Urinary bladder (tissue), 4 donors: ENCODE measurements at places on chromosomes 2 and 18. TPM values are rescaled to one million over a fixed set of nuclear protein-coding genes. Genes with fewer than 3 reads are reported as not detected.

Gene IL1RN
- total RNA-seq: 6.7 TPM

Gene CDH20
- total RNA-seq: 1.1 TPM

Gene TCF23
- 0.85 TPM for total RNA-seq

GRCh38 chr2:219446101-219446504, 11.5 kb downstream of the SPEG start:
- DNase-seq: no peak

Gene REG1B
- not detected for total RNA-seq

Gene MYCN
- total RNA-seq: 3.3 TPM

Gene GPR39
- 3.2 TPM for total RNA-seq

DNA sequence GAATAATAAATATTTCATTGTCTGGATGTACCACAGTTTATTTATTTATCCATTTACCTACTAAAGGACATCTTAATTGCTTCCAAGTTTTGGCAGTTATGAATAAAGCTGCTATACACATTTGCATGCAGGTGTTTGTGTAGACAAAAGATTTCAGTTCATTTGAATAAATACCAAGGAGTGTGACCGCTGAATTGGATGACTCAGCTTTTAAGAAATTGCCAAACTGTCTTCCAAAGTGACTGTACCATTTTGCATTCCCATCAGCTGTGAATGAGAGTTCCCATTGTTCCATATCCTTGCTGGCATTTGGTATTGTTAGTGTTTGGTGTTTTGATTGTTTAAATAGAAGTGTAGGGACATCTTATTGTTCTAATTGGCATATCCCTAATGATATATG, 36.2 kb upstream of the FMNL2 start:
- DNase-seq: no peak

Gene SGPP2
- total RNA-seq: 3.5 TPM

Gene NPHP1
- 10.8 TPM for total RNA-seq

GRCh38 chr2:168660870-168661862, 141.3 kb upstream of the NOSTRIN start:
- no peak for DNase-seq

Gene NOL4
- 1.3 TPM for total RNA-seq

DNA sequence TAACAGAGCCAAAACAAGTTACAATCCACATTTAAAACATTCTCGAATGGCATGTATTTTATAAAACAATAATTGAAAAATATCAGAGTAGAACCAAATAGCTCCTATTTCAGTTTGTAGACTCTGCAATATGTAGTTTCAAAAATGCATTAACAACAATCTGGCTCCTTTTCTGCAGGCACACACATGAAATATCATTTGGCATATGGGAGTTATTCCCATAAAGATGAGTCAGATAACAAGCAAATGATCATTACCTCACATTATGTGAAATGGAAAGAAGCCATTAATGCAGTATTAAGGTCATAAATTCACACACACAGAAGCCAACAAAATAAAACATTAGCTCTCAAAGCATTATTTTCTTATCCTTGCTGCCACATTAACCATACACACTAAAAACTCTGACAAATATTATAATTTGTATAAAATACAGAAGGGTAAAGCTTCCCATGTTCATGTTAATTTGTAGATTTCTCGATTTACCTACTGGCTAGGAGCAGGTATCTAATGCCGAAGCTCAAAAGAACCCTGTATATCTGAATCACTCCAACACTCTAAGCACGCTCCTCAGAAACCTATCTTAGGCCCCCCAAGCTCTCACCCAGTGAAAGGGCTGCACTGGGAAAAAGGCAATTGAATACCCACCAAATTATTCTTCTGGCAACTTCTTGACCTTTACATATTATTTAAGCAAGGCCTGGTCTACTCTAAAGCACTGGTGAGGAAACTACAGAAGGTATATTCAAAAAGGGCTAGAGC, 13.8 kb downstream of the NBAS start:
- no peak for DNase-seq

DNA sequence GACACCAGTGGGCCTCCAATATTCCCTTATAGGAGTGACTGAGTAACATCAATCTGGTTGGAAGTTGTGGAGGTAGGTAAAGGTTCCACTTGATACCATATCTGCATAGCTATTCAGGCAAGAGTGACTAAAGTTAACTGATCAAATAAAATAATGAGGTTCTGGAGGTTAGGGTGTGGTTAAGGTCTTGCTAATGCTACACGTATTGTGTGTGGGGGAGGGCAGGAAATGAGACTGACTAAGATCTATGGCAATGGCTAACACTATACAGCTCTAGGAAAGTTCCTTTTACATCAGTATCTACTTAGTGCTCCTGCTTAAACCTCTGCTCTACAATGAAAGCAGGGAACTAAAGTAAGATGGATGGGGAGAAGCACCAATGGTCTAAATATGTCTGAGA, 149.1 kb upstream of the MGAT5 start:
- no peak for DNase-seq

Gene C2orf68
- 40.8 TPM for total RNA-seq

Gene EDAR
- 1.7 TPM for total RNA-seq

DNA sequence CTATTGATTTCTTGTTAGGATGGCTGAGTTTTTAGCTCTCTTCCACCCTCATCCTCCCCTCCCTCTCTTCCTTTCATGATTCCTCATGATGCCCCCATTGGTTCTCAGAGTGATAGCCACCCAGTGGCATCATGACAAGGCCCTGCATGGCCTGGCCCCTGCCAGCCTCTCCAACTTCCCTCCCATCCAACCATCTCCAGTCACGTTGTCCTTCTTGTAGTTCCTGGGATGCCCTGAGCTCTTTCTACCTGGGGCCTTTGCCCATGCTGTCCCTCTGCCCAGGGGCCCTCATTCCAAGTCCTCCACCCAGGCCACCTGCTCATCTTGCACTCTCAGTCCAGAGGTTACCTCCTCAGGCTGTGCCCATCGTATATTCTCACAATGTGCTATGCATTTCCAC, 247.5 kb downstream of the TFCP2L1 start:
- DNase-seq: no peak

Gene CNGA3
- total RNA-seq: 0.85 TPM

DNA sequence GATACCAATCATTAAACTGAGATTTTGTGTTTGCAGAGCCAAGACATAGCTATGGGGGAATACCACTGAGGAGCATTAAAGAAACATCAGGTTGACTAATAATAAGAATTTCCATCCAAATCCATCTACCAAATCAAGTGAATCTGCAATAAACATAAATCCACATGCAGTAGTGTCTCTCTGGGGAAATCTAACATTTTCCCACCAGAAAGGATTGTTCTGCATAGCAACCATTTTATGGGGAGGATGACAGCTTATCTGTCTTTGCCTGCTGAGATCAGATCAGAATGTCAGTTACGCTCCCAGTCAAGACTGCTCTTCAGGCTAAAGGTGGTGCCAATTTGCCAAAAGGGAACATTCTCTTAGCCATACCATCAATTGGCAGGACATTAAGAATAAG, 1098.9 kb upstream of the CHAC2 start:
- no peak for DNase-seq

Gene ANTXR1
- 138 TPM for total RNA-seq

- DNase-seq: no peak
Observed at GRCh38 chr2:6074089-6074643, 382.0 kb downstream of the SOX11 start.

DNA sequence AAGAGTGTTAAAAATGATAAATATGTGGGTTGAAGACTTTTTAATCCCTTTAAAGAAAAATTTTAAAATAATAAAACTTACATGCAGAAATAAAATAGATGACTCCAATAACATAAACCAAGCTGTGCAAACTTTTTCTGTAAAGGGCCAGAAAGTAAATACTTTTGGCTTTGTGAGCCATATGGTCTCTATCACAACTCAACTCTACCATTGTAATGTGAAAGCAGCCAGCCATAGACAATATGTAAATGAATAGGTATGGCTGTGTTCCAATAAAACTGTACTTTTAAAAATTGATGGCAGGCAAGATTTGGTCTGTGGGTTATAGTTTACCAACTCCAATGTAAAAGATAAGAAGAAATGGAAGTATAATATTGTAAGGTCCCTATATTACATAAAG, 45.2 kb downstream of the SNED1 start:
- DNase-seq: no peak

Gene AFF3
- 43.5 TPM for total RNA-seq

DNA sequence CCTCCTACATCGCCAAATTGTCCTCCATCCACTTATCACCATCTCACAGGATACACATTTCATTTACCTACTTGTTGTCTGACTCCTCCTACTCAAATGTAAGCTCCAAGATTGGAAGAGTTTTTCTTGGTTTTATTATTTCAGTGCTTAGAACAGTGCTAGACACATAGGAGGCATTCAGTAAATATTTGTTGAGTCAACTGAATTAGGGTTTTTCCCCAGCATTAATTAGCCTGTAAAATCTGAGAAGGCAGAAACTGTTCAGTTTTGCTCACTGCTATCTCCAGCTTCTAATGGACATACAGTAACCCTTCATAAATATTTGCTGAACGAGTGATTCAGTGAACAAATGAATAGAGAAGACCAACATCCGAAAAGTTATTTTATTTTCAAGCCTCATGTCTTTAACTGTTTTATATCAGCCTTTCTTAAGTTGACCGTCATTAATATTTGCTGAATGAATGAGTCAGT, 800 bp downstream of the TTC21B start:
- DNase-seq: peak; percentile 32

GRCh38 chr2:134261398-134262131, 7.7 kb downstream of the MGAT5 start:
- no peak for DNase-seq

- no peak for DNase-seq
Observed at GRCh38 chr18:4734903-4735302, 279.8 kb upstream of the DLGAP1 start.

DNA sequence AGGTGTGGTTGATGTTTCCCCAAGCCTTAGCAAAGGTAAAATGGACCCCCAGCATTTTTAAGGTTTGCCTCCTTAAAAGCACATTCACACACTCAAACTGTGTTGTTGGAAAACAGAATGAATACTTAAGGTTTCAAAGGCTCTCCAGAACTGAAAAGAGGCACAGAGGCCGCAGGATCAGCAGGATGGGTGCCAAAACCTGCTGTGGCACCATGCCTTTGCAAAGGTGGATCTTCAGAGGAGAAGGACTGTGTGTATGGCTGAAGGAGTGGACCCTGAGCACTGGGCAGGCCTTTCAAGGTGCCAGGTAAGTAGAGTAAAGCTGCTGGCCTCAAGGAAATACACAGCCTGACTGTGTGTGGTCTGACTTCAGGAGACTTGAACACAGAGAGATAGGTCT, 127.3 kb downstream of the XRCC5 start:
- DNase-seq: no peak

DNA sequence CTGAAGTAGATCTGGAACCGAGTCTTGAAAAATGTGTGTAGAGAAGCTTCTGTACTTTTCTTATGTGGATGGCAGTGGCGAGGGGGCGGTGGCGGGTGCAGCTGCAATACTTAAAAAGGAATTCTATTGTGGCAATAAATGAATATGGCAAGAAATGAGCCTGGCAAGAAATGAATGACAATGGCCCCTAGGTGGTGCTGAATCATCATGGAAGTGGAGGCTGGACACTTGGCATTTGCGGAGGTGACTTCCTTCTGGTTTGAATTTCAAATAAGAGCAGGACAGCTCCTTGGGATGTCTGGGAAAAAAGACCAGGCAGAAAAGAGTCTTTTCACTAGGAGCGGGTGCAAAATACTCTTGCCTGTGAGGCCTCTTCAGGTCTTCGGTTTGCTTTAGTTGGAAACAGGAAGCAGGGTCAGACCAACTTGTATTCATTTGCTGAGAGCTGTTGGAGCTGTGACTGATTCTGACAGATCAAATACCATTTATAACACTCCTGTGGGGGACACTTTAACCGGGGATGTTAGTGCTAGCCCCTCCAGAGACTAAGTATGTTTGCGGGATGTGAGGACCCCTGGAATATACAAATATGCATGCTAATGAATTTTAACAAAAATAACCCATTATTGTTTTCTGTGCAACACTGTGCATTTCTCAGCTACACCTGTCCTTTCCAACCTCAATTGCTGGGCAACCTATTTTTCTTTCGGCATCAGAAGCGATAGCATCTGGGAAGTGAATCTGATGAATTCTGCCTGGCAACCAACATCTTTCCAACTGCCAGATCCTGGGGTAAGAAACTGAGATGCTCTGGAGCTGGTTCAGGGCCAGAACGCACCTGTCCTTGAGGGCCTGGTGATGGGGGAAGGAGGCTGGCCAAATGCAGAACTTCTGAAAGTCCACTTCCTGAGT, 35.4 kb downstream of the FASTKD2 start:
- DNase-seq: peak; percentile 55

GRCh38 chr2:118322406-118322805, 234.1 kb downstream of the INSIG2 start:
- DNase-seq: no peak

DNA sequence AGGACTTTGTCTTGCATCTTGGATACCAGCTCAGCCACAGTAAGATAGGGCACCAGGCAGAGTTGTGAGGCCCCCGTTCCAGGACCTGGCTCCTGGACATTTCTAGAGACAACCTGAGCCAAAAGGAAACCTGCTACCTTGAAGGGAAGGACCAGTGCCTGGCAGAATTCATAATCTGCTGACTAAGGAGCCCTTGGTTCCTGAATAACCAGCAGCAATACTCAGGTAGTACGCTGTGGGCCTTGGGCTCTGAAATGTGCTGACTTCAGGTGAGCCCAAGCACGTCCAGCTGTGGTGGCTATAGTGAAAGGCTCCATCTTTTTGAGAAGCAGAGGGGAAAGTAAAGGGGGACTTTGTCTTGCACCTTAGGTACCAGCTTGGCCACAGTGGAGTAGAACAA, 28.5 kb downstream of the SERPINB11 start:
- DNase-seq: no peak

DNA sequence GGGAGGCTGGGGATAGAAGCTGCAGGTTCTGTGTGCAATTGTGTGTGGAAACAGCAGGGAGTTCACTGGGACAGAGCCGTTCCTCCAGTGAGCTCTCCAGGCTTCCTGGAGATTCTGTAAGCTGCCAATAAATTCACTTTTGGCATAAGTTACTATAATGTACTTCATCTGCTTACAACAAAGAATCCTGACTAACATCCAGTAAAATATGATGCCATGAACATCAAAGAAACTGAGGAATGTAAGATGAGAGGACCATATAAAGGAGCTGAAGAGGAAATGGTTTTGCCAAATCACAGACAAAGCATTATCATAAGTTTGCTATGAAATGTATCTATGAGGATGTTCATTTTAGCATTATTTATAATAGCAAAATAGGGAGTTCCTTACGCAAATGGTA, 175.3 kb downstream of the KCNE4 start:
- no peak for DNase-seq

GRCh38 chr2:127371037-127371436, 16.7 kb downstream of the MAP3K2 start:
- no peak for DNase-seq

DNA sequence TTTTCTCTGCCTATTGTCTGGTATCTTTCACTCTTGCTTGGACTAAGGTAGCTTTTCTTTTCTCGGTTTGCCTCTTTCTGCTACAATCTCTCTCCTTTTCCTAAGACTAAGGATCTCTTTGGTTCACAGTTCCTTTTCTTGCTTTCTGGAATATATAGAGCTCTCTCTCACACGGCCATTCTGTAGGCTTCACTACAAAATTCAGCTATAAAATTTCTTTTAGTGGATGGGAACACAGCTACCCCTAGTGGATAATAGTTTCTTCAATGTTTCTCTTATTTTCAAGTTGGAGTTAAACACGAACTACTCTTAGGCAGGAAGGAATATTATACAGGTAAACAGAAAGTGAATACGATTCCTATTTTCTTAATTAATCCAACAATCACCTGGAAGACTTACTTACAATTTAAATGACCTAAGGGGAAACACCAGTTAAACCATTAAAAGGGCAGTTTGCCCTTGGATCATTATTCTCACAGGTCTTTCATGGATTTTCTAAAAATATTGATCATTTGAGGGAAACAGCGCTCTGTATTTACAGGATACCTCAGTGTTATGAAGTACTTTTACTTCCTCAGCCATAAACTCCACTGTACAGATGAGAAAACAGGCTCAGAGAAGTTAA, 140.5 kb downstream of the LRP2 start:
- DNase-seq: no peak

Gene TMEM237
- 56.5 TPM for total RNA-seq
